ENCODE measurements at places on chromosomes 6 and 20.

DNA sequence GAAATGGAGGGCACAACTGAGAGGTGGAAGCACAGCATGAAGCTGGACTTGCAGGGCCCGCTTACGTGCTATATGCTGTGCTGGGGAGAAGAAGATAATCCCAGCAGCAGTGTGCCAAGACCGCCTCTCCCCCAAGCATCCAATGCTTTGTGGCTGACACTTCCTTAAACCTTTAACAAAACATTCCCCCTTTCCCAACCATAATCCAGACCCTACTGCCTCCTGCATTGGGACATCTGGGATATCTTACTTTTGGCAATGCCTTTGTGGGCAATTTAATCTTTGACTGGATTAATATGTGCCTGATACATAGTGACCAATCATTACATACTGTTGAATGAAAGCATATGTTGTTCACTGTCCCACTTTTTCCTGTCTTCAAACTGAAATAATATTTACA is 3.1 kb upstream of the TENT5A start:
- no peak for DNase-seq

DNA sequence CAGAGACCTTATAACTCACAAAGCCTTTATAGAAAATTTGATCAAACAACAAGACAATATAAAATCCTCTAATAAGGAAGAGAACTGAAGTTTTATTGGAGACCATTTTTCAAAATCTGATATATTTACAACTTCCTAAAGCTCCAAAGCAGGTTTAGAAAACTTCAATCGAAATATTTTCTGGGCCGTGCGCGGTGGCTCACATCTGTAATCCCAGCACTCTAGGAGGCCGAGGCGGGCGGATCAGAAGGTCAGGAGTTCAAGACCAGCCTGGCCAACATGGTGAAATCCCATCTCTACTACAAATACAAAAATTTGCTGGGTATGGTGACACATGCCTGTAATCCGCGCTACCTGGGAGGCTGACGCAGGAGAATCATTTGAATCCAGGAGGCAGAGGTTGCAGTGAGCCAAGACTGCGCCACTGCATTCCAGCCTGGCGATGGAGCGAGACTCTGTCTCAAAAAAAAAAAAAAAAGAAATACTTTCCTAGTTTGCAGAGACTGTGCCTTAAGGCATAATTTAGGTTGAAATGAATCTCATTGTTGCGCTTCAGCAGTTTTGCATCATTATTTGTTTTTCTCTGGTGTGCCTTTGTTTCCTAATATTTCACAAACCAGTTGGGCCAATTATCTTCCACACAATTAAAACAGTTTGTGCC is 60.6 kb upstream of the ASIP start:
- DNase-seq, result peak; percentile 44

GRCh38 chr20:19787366-19787765 is 29.3 kb downstream of the RIN2 start:
- no peak for DNase-seq

- no peak for DNase-seq
Measured at GRCh38 chr6:167474725-167475124, 149.8 kb downstream of the TTLL2 start.

DNA sequence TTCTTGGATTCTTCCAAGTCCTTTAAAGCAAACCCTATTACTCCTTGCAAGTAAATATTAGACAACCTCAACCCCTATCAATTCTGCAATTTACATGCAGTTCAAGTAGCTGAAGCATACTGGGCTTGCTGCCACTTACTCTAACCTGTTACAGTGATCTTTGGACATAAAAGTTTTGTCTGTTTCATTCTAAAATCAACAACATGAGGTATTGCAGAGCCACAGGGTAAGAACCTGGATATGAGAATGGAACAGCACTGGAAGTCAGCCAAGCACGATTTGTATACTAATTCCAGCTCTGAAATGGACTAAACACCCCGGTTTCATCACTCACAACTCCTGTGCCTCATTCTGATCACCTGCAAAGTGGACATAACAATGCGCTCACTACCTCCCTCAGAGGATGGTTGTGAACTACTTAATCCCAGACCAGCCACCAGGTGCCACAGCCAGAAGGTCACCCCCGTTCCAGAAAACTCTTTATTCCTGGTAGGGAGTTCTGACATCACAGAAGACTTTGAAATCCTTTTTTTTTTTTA is 270.0 kb downstream of the ADGB start:
- DNase-seq, result no peak

- no peak for DNase-seq
Measured at GRCh38 chr20:40956542-40957264, 71.9 kb upstream of the TOP1 start.

DNA sequence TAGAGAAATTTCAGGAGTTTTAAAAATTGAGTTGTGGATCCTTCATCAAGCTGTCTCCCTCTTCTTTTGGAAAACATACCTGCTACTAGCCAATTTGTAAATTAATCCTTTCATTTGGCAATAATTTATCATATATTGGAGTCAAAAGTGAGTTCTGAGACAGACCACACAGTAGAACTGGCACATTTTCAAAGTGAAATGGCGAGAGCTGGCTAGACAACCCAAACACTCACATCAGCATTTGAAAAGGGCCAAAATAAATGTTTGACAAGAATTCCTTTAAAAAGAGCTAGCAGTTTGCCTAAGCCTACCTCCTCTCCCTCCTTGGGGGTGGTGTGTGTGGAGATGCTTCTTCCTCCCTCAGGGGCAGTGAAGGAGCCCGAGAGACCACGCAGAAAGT is 47.9 kb upstream of the KCNK16 start:
- no peak for DNase-seq

DNA sequence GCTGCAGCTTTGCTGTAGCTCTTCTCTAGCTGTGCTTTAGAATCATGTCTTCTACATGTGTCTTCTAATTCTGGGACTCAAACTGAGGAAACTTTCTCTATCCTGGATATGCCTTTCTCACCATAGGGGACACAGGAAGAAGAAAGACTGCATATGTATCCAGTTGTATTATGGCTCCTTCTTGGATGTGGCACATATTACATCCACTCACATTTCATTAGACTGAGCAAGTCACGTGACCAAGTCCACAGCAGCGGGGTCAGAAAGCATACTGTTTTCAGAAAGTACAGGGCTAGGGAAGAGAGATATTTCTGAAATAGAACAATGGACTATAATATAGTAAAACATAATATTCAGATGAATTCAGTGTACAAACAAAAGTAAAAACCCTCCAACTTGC is 187.6 kb upstream of the RIMS1 start:
- no peak for DNase-seq

GRCh38 chr6:22003287-22003686 is 293.5 kb downstream of the PRL start:
- peak; percentile 72 for DNase-seq

GRCh38 chr6:108133594-108134179 is 32.1 kb upstream of the NR2E1 start:
- DNase-seq, result peak; percentile 82

DNA sequence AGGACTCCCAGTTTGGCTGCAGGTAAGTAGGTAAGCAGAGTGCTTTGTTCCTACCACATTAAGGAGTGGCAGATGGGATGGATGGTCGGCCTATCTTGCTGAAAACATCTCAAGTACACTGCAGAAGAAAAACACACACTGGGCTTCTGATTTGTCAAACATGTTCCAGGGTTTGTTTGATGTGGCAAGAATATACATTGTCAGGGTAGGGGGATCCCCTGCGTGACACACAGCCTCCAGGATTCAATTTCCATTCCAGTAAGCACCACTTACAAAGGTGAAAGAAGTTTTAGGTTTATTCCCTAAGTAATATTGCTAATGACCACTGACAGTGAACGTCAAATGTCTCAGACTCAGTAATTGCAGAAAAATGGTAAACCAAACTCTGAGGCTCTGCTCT is 26.0 kb upstream of the KIF16B start:
- no peak for DNase-seq

DNA sequence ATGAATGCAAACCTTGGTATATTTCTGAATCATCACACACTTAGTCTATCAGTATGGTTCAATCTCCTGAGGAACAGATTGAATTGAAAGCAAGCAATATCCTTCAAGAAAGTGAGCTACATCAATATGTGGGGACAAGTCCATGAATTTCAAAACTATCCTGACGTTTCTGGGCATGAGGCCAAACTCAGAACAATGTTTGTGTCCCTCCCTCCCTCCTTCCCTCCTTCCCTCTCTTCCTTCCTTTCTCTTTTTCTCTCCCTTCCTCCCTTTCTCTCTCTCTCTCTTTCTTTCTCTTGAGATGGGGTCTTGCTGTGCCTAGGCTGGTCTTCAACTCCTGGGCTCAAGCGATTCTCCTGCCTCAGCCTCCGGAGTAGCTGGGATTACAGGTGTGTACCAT is 27.9 kb upstream of the SYNCRIP start:
- peak; percentile 49 for DNase-seq

DNA sequence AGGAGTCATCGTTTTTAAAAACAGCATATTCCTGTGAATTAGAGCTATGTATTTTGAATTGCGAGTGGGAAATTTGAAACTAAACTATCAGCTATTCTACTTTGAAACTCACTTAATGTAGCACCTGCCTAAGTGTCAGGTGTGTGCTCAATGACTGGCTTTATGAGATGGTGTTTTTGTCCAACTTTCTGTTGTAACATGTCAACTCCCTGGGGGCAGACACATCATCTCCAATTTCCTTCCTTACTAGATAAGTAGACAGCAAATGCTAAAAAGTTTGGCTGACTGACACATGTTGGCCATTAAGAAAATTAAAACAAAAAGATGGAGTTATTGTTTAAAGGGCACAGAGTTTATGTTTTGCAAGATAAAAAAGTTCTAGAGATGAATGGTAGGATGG is 226.9 kb downstream of the TFAP2B start:
- DNase-seq, result no peak

DNA sequence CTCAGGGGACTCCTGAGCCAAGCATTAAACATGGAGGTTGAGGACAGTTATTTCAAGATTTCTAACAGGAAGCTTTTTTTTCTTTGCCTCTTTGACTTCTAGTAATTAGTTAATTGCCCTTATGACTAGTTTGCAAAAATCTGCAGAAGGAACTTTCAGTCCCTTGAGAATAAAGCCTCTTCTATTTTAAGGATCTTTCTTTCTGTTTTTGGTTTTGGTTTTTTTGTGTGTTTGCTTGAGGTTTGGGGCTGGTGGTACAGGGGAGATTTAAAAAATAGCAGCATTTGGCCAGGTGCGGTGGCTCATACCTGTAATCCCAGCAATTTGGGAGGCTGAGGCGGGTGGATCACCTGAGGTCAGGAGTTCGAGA is 259.3 kb downstream of the BMP7 start:
- no peak for DNase-seq

DNA sequence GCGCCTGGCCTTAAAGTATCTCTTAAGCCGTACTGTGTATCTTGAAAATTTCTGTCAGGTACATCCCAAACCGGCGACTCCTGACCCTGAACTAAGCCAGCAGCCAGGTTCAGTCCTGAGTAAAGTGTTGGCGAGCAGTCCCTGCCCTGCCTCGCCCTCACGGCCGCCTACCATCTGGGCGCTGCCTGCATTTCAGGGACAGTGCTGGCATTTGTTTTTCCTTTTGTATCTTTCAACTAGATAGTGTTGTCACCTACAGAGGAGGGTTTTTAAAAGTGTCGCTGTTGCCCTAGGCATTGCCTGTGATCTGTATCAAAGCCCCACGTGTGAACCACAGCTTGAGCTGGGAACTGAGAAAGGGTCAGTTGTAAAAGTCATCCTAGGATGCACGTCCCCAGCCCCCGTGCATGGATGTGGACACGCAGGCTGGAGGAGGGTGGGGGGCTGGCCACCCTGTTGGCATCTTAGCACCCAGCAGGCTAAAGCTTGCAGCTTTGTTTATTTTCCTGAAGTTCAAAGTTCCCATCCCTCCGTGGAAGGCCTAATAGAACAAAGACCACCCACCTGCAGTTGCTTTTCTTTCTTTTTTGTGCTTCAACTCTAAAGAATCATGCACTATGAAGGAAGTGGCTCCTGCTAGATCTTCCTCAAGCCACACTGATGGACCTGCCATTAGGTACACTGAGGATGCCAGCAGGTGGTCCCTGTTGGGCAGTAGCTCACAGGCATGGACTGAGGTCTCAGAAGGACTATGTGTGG is 136.8 kb downstream of the ZDHHC14 start:
- DNase-seq, result no peak

DNA sequence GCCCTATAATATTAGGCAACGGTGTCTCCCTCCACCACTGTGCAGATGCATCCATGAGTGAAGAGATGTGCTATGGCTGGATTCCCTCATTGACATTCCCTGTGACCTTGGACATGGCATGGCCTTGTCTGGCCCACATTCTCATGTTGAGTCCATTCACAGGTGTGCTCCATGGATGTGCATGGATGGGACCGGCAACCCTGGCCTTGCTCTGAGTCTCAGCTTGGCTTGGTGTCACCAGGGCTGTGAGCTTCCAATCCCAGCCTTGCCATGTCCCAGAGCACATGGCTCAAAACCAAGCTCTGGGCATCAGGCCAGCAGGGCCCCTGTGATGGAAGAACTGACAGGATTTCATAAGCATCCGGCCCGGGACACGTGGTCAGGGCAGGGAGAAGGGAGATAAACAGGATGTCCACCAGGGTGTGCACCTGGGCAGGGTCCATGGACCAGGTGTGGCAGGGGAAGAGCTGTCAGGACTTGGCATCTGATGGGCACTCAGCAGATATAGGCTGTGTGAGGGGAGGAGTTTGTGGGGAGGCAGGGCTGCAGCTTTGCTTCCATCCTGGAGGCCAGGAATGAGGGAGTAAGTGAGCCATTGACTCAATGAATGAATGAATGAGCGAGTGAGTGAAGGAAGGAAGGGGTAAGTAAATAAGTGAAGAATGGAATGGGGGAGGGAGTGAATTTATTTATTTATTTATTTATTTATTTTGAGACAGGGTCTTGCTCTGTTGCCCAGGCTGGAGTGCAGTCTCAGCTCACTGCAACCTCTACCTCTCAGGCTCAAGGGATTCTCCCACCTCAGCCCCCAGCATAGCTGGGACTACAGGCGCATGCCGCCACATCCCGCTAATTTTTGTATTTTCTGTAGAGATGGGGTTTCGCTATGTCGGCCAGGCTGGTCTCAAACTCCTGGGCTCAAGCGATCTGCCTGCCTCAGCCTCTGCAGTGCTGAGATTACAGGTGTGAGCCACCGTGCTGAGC is 15.7 kb downstream of the NRSN2 start:
- DNase-seq, result peak; percentile 94

Data from fibroblast of skin of right biceps (primary cell).